ENCODE measurements at places on chromosomes 5 and 9.

- DNase-seq = peak; percentile 14
These were observed 40.1 kb downstream of the DCAF10 start for GRCh38 chr9:37840560-37841194.

- peak; percentile 27 for DNase-seq
These were observed 543 bp downstream of the ST8SIA4 start for GRCh38 chr5:100902440-100903038.

DNA sequence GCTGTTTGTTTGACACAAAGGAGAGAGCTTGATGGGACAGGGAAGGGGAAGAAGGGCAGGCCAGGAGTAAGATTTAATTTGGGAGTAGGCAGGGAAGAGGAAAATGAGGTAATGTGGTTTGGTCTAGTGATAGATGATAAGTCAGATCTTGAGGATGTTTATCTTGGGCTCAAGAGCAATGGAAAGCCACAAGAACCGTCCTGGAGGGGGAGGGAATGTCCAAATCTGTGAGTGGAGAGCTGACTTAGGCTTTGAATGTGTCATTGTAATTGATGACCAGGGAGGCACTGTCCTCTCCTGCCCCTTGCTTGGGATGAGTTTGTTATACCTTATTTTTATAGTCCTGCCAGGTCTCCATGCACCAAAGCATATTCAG, 37.5 kb downstream of the MAMDC2 start:
- no peak for DNase-seq

GRCh38 chr5:32435383-32435782, 9.2 kb downstream of the ZFR start:
- DNase-seq = no peak

- no peak for DNase-seq
These were observed 56.9 kb downstream of the NPR3 start for GRCh38 chr5:32767948-32768467.

- no peak for DNase-seq
These were observed 428.8 kb downstream of the SH3GL2 start for GRCh38 chr9:18007621-18008020.

- no peak for DNase-seq
These were observed 524.3 kb downstream of the PSAT1 start for GRCh38 chr9:78821126-78821822.
